Pericardium fibroblast (primary cell): ENCODE measurements at places on chromosomes 7 and 10. TPM values are rescaled to one million over a fixed set of nuclear protein-coding genes. Genes with fewer than 3 reads are reported as not detected.

The CHAT gene
- not detected in 2 replicates for total RNA-seq

The OR2A42 gene
- not detected in 2 replicates for total RNA-seq

The CLRN3 gene
- not detected in 2 replicates for total RNA-seq

The OR6B1 gene
- total RNA-seq: not detected in 2 replicates

The VDAC2 gene
- 158 and 179 TPM in 2 replicates for total RNA-seq
